ENCODE measurements at places on chromosomes 3 and 15. TPM values are rescaled to one million over a fixed set of nuclear protein-coding genes. Genes with fewer than 3 reads are reported as not detected.

The CIDEC gene
- not detected for total RNA-seq

The PP2D1 gene
- total RNA-seq: not detected

The CHDH gene
- 0.29 TPM for total RNA-seq

The ANXA2 gene
- 2,850 TPM for total RNA-seq

The NRROS gene
- 2.0 TPM for total RNA-seq

The KBTBD8 gene
- 16.2 TPM for total RNA-seq

The LRRC31 gene
- total RNA-seq: not detected

The CKMT1B gene
- not detected for total RNA-seq

The CCDC14 gene
- 63.0 TPM for total RNA-seq

The PAQR9 gene
- not detected for total RNA-seq

The CLDN11 gene
- total RNA-seq: 195 TPM

The CFAP100 gene
- not detected for total RNA-seq

The TIPIN gene
- total RNA-seq: 13.5 TPM

The KAT2B gene
- 3.7 TPM for total RNA-seq

The CCR9 gene
- total RNA-seq: not detected

The C3orf85 gene
- not detected for total RNA-seq

The GOLGA6A gene
- total RNA-seq: not detected

The EFHB gene
- not detected for total RNA-seq

The TUSC7 gene
- total RNA-seq: not detected

The PSTPIP1 gene
- total RNA-seq: not detected

The MBNL1 gene
- 362 TPM for total RNA-seq

The CYP1A1 gene
- 0.72 TPM for total RNA-seq

The IL20RB gene
- 2.0 TPM for total RNA-seq

The TPRG1 gene
- total RNA-seq: 2.6 TPM

The SLC28A2 gene
- not detected for total RNA-seq

The SNAP23 gene
- 95.9 TPM for total RNA-seq

The NR2E3 gene
- total RNA-seq: 0.57 TPM

The LARP6 gene
- 211 TPM for total RNA-seq

The KNG1 gene
- not detected for total RNA-seq

The TM6SF1 gene
- 2.6 TPM for total RNA-seq

The WDR93 gene
- total RNA-seq: not detected

The STARD5 gene
- 24.3 TPM for total RNA-seq

The ZNF80 gene
- total RNA-seq: not detected

The CP gene
- not detected for total RNA-seq

The ACTC1 gene
- under 0.01 TPM for total RNA-seq

The CD200 gene
- 4.6 TPM for total RNA-seq

The RTP1 gene
- total RNA-seq: not detected

The ADPRH gene
- total RNA-seq: 3.7 TPM

The ISG20 gene
- 2.6 TPM for total RNA-seq

The ABHD10 gene
- total RNA-seq: 10.3 TPM

The TM4SF4 gene
- total RNA-seq: not detected

The GOLGA8N gene
- 0.88 TPM for total RNA-seq

The STAB1 gene
- 0.57 TPM for total RNA-seq

The P3H2 gene
- 14.4 TPM for total RNA-seq

The TXNRD3 gene
- 5.3 TPM for total RNA-seq

The CYP8B1 gene
- total RNA-seq: not detected

The AHSG gene
- total RNA-seq: not detected

The ARGFX gene
- not detected for total RNA-seq

The IQCF5 gene
- not detected for total RNA-seq

The PRR20G gene
- total RNA-seq: not detected

The PLA1A gene
- not detected for total RNA-seq

The ASB14 gene
- total RNA-seq: not detected

Measured in placental pericyte (primary cell).